ENCODE measurements at places on chromosomes 2 and 18.
A peak's percentile ranks its signal among the peaks of the same experiment; 100 is the strongest.

GRCh38 chr2:173394091-173394974, 39.7 kb downstream of the CDCA7 start:
- no peak for DNase-seq

DNA sequence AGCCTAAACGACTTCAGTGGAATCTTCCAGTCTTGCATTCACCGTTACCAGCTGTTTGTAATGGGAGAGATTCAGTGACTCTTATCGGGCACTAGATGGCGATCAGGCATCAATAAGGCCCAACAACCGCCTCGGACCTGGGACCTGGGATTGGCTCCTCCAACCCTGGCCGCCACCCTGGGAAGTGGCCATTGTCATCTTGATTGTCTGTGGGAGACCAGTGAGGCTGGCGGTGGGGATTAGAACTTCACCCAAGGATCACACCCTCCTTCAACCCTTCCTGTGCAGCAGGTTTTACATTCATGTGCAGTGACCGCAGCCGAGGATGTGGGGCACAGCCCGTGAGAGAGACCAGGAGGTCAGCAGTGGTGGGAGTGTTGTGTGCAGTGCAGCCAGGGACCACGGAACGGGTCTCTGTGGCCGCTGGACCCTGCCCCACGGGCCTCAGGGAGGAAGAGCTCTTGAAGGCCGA, 85.3 kb downstream of the SPP2 start:
- peak; percentile 54 for DNase-seq

DNA sequence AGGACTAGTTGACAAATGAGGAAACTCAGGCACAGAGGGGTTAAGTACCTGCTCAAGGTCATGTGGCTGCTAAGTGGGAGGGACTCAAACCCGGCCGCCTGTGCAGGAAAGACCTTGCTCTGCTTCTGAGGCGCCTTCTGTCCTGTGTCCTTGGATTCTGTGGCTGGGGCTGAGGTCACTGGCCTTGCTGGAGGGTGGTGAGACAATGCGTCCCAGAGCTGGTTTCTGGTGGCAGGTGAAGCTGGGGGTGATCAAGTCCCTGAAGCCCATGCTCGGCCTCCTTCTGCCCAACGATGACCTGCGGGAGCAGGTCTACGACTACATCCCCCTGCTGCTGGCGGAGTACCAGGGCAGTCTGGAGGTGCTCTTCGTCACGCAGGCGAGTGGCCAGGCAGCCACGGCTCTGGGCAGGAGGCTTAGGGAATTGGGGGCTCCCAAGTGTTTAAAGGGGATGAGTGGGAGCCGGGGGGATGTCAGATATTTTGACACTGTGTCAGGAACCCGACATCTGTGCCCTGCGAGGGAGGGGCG, 16.1 kb downstream of the MROH2A start:
- peak; percentile 52 for DNase-seq

DNA sequence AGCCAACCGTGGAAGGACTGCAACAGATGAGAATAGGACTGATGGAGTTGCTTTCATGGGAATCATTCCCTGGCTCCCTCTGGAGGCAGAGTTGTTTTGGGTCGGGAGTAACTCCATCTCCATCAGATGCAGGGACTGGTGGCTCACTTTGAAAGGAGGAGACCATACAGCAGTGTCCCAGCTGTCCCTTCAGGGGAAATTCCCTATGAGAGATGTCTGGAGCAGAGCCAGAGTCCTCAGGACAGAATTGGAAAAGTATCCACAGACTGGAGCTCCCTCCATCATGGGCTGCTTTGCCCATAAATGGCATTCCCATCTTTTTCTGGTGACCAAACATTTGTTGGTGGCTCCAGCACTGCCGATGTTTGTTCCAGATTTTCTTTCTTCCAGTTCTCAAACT, 144.3 kb downstream of the NCK2 start:
- DNase-seq, result no peak

- peak; percentile 65 for DNase-seq
Measured at GRCh38 chr2:236343400-236344161, 79.4 kb upstream of the ASB18 start.

DNA sequence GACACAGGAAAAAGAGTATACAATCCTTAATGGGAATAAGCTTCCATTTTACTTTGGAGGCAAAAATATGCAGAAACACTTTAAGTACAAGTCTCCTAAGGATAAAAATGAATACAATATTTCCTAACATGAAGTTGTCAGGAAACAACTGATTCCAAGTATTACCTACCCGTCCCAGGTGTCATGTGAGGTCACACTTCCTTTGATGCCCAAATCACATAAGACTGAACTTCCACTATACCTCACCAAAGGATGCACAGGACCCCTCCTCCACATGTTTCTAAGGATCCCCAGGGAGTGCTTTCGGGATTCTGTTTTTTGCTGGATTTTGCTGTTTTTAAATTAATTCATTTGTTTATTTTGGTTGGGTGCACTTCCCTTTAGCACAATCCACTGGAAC, 438.5 kb upstream of the TCF4 start:
- DNase-seq, result no peak

GRCh38 chr2:208182835-208183234, 7.0 kb downstream of the C2orf80 start:
- DNase-seq, result no peak

DNA sequence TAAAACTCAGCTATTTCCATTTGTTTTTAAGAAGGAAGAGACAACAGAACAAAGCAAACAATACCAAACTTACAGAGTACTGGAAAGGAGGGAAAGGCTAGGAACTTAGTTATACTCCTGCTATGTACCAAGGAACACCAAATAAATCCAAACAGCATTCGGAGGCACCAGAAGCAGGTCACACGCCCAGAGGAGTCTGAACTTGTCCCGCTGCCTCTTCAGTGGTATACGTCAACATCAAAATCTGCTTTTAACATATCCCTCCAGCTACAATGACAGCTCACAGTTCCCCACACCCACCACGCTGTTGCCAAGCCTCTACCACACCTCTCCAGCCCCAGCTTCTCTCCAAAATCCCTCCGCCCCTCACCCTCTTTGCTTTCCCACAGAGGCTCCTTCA, 17.3 kb downstream of the C2orf76 start:
- no peak for DNase-seq

DNA sequence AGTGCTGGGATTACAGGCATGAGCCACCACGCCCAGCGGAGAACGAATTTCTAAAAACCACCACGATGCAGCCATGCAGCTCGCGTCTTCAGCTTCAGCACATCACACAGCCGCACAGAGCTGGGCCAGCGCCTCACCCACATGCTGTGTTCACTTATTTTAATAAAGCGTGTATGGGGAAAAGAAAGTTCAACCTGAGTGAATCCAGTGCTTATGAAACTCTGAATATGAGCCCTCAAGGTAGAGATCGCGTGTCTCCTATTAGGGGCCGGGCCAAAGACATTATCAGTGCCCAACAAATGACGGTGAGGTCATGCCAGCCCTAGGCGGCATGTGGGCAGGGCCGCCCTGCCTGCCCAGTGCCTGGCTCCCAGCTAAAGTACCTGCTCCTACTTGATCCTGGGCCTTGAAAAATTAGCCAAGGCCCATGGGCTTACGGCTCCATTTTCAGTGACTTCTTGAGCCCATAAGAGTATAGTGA, 44.3 kb downstream of the SPRED2 start:
- no peak for DNase-seq

DNA sequence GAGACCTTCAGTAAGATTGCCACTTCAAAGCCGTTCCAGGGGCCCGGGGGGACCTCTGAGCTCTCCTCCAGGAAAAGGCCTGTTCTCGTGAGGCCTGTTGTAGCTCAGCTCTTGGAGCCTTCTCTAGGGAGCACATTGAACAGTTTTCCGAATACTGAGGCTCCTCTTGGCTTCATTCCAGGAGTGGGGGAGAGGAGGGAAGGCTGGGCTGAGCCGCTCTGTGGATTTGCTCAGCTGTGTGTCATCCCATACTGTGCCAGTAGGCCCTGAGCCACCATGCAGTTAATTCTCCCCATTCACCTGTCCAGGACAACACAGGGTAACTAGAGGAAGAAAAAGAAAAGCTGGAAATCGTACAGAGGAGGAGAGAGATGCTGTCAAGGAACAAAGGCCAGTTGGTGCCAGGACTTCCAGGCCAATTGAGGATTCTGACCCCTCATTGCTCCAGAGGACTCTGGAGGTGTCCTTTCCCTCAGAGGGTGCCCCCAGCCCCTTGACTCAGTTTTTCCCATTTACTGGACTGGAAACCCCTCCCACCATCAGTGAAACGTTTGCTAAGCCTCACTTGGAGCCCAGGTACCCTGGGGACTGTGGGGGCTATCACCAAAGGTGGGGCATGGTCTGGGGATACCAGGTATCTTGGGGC, 41.4 kb downstream of the HS1BP3 start:
- peak; percentile 42 for DNase-seq

- DNase-seq, result peak; percentile 48
Measured at GRCh38 chr2:53787614-53788289, 908 bp downstream of the ERLEC1 start.

GRCh38 chr2:178615969-178616368, 135.7 kb downstream of the PLEKHA3 start:
- DNase-seq, result no peak

DNA sequence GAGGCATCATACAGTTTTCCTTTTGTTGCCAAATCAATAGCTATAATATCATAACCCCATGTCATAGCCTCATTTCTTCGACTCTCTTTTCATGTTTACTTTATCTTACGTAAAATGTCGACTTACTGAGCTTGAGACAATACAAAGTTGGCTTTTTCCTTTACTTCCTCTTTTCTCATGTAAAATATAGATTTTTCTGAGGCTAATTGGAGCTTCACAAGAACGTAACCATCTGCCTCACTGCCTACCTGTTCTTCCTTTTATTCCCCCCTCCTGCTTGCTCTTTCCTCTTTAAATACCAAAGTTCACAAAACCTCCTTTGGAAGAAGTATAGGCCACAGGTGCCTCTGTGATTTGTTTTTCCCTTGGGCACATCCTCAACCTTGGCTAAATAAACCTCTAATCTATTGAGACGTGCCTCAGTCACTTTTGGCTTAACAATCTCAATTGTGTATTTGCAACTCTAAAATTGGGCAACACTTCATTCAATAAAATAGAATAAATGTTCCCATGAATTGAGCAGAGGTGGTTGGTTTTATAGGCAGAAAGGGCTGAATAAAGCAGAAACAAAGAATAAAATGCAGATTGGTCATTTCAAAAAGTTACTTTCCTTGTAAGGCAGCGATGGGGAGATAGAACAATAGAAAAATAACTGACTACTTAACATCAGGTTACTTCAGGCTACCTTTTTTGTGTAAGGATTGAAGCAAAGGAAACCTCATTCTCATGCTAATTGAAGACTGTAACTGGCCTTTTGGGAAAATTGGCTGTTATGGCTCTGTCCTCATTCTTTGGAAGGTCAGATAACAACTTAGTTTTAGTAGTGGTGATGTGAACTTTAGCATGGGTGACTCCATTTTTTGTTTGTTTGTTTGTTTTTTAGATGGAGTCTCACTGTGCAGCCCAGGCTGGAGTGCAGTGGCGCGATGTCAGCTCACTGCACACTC, 21.3 kb downstream of the COMMD1 start:
- no peak for DNase-seq

DNA sequence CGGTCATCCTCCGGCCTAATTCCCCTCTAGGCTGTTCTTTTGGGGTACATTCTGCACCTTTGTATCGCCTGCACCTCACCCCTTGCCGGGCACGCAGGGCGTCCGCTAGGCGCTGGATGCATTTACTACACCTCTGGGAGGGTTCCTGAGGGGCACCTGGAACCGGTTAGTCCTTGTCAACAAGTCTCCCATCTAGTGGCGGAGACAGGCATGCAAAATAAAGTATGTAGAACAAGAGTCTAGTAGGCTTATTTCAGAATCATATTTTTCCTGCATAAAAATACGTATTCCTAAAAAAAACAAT, 705 bp upstream of the TEX261 start:
- peak; percentile 40 for DNase-seq

DNA sequence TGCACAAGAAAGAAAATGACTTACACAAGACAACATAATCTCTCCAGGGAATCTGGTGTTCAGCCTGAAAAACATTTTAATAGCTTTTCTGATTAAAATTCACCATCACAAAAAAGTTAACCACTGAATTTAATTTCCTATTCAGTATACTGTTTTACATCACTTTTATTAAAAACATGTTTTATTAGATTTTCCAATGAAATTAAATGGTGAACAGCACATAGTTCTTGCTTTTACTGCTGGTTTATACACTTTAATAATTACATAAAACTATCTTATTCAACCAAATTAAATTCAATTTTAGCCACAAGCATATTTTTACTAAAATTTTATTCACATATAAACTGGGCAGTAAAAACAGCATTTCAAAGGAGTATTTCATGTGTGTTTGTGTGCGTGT, 138.3 kb downstream of the NOL4 start:
- no peak for DNase-seq

DNA sequence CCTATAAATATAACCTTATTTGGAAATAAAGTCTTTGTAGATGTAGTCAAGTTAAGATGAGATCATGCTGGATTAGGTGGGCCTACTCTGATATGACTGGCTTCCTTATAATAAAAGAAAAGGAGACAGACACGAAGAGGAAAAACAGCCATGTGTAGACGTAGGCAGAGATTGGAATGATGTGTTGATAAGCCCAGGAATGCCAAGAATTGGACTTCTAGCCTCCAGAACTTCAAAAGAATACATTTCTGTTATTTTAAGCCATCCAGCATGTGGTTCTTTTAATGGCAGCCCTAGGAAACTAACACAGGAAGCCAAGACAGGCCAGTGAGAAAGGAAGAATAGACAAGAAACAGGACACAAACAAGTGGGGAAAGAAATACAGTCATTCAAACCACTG, 68.6 kb downstream of the NYAP2 start:
- DNase-seq, result no peak

DNA sequence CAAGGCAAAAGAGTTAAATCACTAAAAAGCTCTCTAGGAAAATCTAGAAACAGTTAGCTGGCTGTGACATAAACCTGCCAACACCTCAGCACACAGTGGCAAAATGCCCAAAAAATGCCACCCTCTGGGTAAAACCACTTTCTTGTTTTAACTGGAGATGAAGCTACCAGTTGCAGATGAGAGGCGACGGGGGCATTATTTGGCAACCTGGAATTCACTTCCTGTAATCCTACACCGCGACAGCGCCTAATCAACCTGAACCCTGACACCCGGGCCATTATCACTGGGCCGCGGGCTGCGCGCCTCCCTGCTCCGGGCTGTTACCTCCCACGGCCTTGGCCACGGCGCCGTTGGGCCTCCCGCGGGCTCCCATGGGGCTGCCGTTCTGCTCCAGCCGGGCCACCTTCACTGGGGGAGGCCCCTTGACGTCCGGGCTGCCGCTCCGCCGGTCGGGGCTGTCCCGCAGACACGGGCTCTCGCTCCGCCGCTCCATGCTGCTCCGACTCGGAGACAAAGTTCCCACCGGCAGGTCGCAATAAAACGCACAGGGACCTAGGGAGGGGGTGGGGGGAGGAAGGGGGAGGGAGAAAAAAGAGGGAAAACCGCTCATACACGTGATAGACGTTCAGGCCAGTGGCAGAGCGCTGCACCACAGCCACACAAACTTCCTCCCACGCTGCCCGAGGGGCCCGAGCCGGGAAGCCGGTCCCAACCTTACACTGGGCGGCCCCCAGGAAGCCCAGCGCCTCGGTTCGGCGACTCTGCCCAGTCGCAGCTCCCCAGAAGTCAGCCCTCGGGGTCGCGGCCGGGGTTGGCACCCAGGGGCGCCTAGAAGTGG, 2.0 kb downstream of the SATB2 start:
- DNase-seq, result peak; percentile 91
